A549 treated with ZK216348 at 1 μM for 4 hours (cell line): ENCODE measurements at places on chromosomes 11 and 22. TPM values are rescaled to one million over a fixed set of nuclear protein-coding genes. Genes with fewer than 3 reads are reported as not detected.

FHIP1B gene
- total RNA-seq = 14.3 to 23.7 TPM (median 17.4 TPM) in 5 replicates

OR5A1 gene
- not detected in 5 replicates for total RNA-seq

EIF3D gene
- 155 to 176 TPM (median 167 TPM) in 5 replicates for total RNA-seq

BTG4 gene
- total RNA-seq = 0.21 to 0.27 TPM in 2 of 5 replicates, not detected in the others

IL17REL gene
- 0.06 TPM in 1 of 5 replicates, not detected in the others for total RNA-seq

CNIH2 gene
- 0.88 to 2.7 TPM (median 1.7 TPM) in 5 replicates for total RNA-seq

GLYATL2 gene
- total RNA-seq = not detected in 5 replicates

TMEM191B gene
- total RNA-seq = 0.60 to 2.6 TPM (median 1.0 TPM) in 4 of 5 replicates, not detected in the other

MTFP1 gene
- total RNA-seq = 51.7 to 73.6 TPM (median 71.2 TPM) in 5 replicates

PSMC3 gene
- 186 to 247 TPM (median 201 TPM) in 5 replicates for total RNA-seq

MMP13 gene
- 0.09 to 0.15 TPM in 2 of 5 replicates, not detected in the others for total RNA-seq
